ENCODE measurements at places on chromosomes 5 and 9. TPM values are rescaled to one million over a fixed set of nuclear protein-coding genes. Genes with fewer than 3 reads are reported as not detected.

MSX2 gene
- 3.8 TPM for total RNA-seq

RETREG1 gene
- 2.4 TPM for total RNA-seq

FOXD4L5 gene
- total RNA-seq, result 0.07 TPM

C5 gene
- 5.3 TPM for total RNA-seq

BHMT2 gene
- total RNA-seq, result 6.4 TPM

PTCH1 gene
- 0.89 TPM for total RNA-seq

CCDC192 gene
- total RNA-seq, result not detected

NFIB gene
- 39.1 TPM for total RNA-seq

KIAA0825 gene
- 3.8 TPM for total RNA-seq

EEIG1 gene
- 44.9 TPM for total RNA-seq

MAMDC2 gene
- total RNA-seq, result 4.7 TPM

SLC36A2 gene
- total RNA-seq, result not detected

ADRA1B gene
- total RNA-seq, result 0.26 TPM

TSSK1B gene
- 0.46 TPM for total RNA-seq

SV2C gene
- not detected for total RNA-seq

FGF10 gene
- total RNA-seq, result 2.2 TPM

ZCCHC9 gene
- 23.8 TPM for total RNA-seq

SET gene
- total RNA-seq, result 280 TPM

HRH2 gene
- 0.39 TPM for total RNA-seq

ITGA2 gene
- 167 TPM for total RNA-seq

FYB1 gene
- total RNA-seq, result 0.03 TPM

NUP155 gene
- total RNA-seq, result 25.2 TPM

IFNA13 gene
- not detected for total RNA-seq

NELFB gene
- 59.5 TPM for total RNA-seq

NR6A1 gene
- 0.39 TPM for total RNA-seq

COX7C gene
- total RNA-seq, result 180 TPM

PIP5KL1 gene
- total RNA-seq, result 1.4 TPM

CTXN3 gene
- not detected for total RNA-seq

SLC6A3 gene
- total RNA-seq, result not detected

ITK gene
- total RNA-seq, result not detected

OR2V1 gene
- not detected for total RNA-seq

ZNF354C gene
- 7.7 TPM for total RNA-seq

PCDHB13 gene
- total RNA-seq, result 0.59 TPM

PCDHGA6 gene
- 6.7 TPM for total RNA-seq

SKIC3 gene
- total RNA-seq, result 161 TPM

LTC4S gene
- total RNA-seq, result 2.3 TPM

GPBP1 gene
- 52.9 TPM for total RNA-seq

SNCAIP gene
- total RNA-seq, result 0.13 TPM

EGFLAM gene
- 2.9 TPM for total RNA-seq

CCDC152 gene
- total RNA-seq, result 0.26 TPM

PLGRKT gene
- 8.3 TPM for total RNA-seq

DMRTA1 gene
- total RNA-seq, result 0.66 TPM

THBS4 gene
- 2.1 TPM for total RNA-seq
